Kidney (tissue), 22 donors: ENCODE measurements at places on chromosomes 13 and 19. TPM values are rescaled to one million over a fixed set of nuclear protein-coding genes. Genes with fewer than 3 reads are reported as not detected.

ZNF85 gene
- 7.6 TPM for total RNA-seq

ITM2B gene
- 1,431 TPM for total RNA-seq

LGALS14 gene
- not detected for total RNA-seq

FGF21 gene
- not detected for total RNA-seq

- H3K27me3 ChIP-seq = no peaks in the 10 kb centered on the region
- peak overlapping the region; percentile 63 for H3K27ac ChIP-seq
- no peaks in the 10 kb centered on the region for H3K36me3 ChIP-seq
- no peak for DNase-seq
These were observed 6.7 kb upstream of the MADCAM1 start for GRCh38 chr19:489418-490196.

GRCh38 chr19:50178859-50179537 is 15.9 kb upstream of the IZUMO2 start:
- no peak overlapping the region for H3K4me3 ChIP-seq
- no peak overlapping the region for H3K27ac ChIP-seq
- no peak for DNase-seq

GRCh38 chr19:35663981-35664380 is 2.3 kb upstream of the UPK1A start:
- no peak for DNase-seq
- H3K4me1 ChIP-seq = no peaks in the 10 kb centered on the region
- H3K27me3 ChIP-seq = no peaks in the 10 kb centered on the region

DNA sequence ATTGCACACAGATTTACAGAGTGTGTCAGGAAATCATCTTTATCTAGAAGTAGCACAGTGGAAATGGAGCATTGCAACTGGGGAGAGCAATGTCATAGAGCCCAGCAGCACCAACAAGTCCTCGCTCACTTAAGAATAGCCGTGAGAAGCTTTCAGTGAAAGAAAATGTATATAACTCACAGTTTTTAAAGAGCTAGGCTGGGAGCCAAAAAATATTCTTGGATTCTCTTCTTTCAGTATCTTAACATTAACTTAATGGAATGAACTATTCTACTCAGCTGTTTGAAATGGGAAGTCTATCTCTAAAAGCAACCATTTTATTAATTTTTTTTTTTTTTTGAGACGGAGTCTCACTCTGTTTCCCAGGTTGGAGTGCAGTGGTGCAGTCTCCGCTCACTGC is 329.6 kb downstream of the COG6 start:
- no peak overlapping the region for H3K27ac ChIP-seq
- no peaks in the 10 kb centered on the region for H3K27me3 ChIP-seq
- no peaks in the 10 kb centered on the region for H3K36me3 ChIP-seq
- DNase-seq = peak; percentile 10

DNA sequence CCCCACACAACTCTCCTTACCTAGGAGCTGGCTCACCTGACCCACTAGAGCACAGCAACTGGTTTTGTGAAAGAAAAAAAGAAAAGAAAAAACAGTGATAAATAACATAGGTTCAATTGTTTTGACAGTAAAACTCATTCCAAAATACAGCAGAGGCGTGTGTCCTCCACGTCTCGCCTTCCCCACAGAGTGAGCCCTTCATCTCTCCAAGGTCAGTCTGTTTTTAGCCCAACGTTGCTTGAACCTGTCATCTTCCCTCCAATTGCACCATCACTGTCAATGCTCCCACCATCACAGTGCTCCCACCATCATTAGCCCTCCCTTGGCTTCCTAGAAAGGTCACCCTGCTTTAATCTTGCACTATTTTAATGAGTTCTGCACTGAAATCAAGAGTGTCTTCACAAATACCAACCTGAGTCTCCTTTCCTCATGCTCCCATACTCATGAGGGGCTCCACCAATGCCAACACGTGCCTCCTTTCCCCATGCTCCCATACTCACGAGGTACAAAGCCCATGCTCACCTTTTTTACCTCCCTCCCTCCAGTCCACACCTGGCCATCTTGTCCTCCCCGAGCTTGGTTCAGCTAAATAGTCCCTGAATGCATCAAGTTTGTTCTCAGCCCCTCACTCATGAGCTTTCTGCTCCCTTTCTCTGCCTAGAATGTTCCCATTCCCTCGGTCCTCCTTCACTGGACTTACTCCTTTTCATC is 103.7 kb downstream of the IRS2 start:
- H3K27me3 ChIP-seq = no peaks in the 10 kb centered on the region
- H3K4me1 ChIP-seq = peaks cover 16% of the 10 kb centered on the region
- no peak for DNase-seq

- no peaks in the 10 kb centered on the region for H3K27me3 ChIP-seq
- DNase-seq = peak; percentile 93
- no peak overlapping the region for H3K4me3 ChIP-seq
These were observed 12.9 kb upstream of the ZNF564 start for GRCh38 chr19:12564016-12564664.

GRCh38 chr19:13012690-13013608 is 17.7 kb downstream of the NFIX start:
- peak overlapping the region; percentile 72 for H3K27ac ChIP-seq
- H3K4me1 ChIP-seq = no peaks in the 10 kb centered on the region
- H3K4me3 ChIP-seq = peak overlapping the region; percentile 41
- peaks cover 53% of the 10 kb centered on the region for H3K27me3 ChIP-seq
- DNase-seq = no peak

DNA sequence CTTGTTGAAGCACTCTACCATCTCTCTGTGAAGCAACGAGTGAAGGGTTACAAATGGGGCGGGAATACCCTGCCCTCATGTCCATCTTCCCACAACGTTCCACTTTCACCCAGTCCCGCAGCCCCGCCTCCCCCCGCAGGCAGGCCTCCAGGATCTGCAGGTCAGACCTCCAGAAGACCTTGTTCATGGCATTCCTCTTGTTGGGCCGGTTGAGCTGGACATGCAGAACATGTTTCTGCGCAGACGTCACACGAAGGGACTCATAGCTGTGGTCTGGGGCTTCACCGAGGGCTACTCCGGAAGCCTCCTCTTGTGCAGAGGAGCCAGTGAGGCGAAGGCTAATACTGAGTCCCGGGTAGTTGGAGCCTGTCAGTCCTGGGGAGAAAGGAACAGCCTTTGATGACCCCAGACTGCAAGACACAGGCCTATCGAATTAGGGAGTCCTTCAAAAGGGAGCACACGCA is 420 bp downstream of the ECH1 start:
- peaks cover 5% of the 10 kb centered on the region for H3K36me3 ChIP-seq
- peak; percentile 87 for DNase-seq
- H3K4me1 ChIP-seq = no peaks in the 10 kb centered on the region
- H3K27ac ChIP-seq = peak overlapping the region; percentile 97
- H3K4me3 ChIP-seq = peak overlapping the region; percentile 90

GRCh38 chr19:56319991-56320390 is 5.4 kb upstream of the ZSCAN5A start:
- no peaks in the 10 kb centered on the region for H3K27me3 ChIP-seq
- H3K27ac ChIP-seq = no peak overlapping the region
- H3K4me1 ChIP-seq = no peaks in the 10 kb centered on the region
- no peak for DNase-seq

DNA sequence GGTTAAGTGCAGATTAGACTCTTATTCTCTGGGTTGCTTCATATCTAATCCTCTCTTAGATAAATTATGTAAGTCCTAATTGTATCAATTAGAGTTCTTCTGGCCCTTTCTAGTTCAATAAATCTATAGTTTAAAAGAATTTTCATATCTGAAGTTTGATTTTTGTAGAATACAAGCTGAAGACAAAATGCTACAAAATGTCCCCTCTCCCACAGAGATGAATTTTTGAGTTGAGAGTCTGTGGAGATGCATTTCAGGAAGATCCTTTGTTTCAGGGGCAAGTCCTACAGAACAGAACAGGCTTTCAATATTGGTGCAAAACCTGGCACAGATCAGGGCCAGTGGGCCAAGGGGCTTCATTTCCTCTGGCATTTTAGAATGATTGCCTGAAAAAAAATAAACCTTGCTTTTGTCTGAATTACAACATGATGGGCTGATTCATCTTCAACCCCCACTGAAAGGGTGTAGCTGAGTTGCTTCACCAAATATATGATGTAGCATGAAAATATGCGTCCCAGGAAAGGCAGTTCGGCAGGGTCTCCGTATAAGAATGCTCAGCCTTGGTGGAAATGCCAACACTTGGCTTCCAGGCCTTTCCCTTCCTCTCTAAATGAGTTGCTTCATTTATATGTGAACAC is 6.4 kb upstream of the IPO5 start:
- no peak overlapping the region for H3K4me3 ChIP-seq
- DNase-seq = no peak
- H3K27me3 ChIP-seq = no peaks in the 10 kb centered on the region
- H3K27ac ChIP-seq = no peak overlapping the region
- H3K36me3 ChIP-seq = no peaks in the 10 kb centered on the region
- H3K4me1 ChIP-seq = no peaks in the 10 kb centered on the region
